ENCODE measurements at places on chromosomes 6 and 20. TPM values are rescaled to one million over a fixed set of nuclear protein-coding genes. Genes with fewer than 3 reads are reported as not detected.

- H3K27me3 ChIP-seq: no peaks in the 10 kb centered on the region
- no peaks in the 10 kb centered on the region for H3K36me3 ChIP-seq
- H3K4me3 ChIP-seq: no peak overlapping the region
- peaks cover 9% of the 10 kb centered on the region for H3K4me1 ChIP-seq
- peak; percentile 24 for DNase-seq
These were observed 151.7 kb upstream of the DST start for GRCh38 chr6:56794421-56794820.

DNA sequence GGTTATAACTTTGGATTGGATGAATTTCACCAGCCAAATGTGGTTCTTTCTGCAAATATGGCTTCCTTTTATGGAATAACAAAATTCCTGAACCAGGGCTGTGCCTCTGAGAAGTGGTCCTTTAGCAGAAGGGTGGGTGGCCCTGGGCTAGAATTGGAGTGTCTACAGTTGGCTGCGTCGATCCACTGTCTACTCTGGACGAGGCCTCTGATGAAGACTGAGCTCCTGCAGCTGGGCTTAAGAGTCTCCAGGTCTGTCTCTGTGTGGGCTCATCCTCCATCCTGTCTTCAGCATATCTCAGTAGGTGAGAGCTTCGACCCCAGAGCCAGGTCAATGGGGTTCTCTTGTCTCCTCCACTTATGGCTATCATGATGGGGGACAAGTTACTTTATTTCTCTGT lies 166.3 kb upstream of the PMEPA1 start:
- no peaks in the 10 kb centered on the region for H3K36me3 ChIP-seq
- no peak overlapping the region for H3K27ac ChIP-seq
- DNase-seq: no peak
- H3K4me1 ChIP-seq: no peaks in the 10 kb centered on the region
- no peak overlapping the region for H3K4me3 ChIP-seq
- H3K27me3 ChIP-seq: no peaks in the 10 kb centered on the region

GRCh38 chr20:25081065-25081729 lies 744 bp downstream of the VSX1 start:
- no peak for DNase-seq
- H3K27ac ChIP-seq: no peak overlapping the region
- no peaks in the 10 kb centered on the region for H3K36me3 ChIP-seq
- H3K27me3 ChIP-seq: peaks cover 80% of the 10 kb centered on the region

- H3K27ac ChIP-seq: no peak overlapping the region
- no peak overlapping the region for H3K4me3 ChIP-seq
- no peaks in the 10 kb centered on the region for H3K4me1 ChIP-seq
- DNase-seq: no peak
- no peaks in the 10 kb centered on the region for H3K36me3 ChIP-seq
- no peaks in the 10 kb centered on the region for H3K27me3 ChIP-seq
These were observed 77.7 kb downstream of the GRM1 start for GRCh38 chr6:146106532-146106931.

GRCh38 chr6:141484711-141485110 lies 648.0 kb upstream of the GJE1 start:
- H3K4me3 ChIP-seq: no peak overlapping the region
- no peak for DNase-seq
- H3K27ac ChIP-seq: peak overlapping the region; percentile 83
- H3K27me3 ChIP-seq: no peaks in the 10 kb centered on the region
- H3K4me1 ChIP-seq: no peaks in the 10 kb centered on the region
- H3K36me3 ChIP-seq: no peaks in the 10 kb centered on the region

- H3K27me3 ChIP-seq: no peaks in the 10 kb centered on the region
- H3K4me1 ChIP-seq: no peaks in the 10 kb centered on the region
- no peaks in the 10 kb centered on the region for H3K36me3 ChIP-seq
- DNase-seq: no peak
These were observed 51.1 kb downstream of the ADTRP start for GRCh38 chr6:11727346-11727997.

GRCh38 chr6:72783035-72783434 lies 161.2 kb downstream of the KCNQ5 start:
- no peaks in the 10 kb centered on the region for H3K27me3 ChIP-seq
- no peak overlapping the region for H3K27ac ChIP-seq
- H3K36me3 ChIP-seq: no peaks in the 10 kb centered on the region
- no peak for DNase-seq
- H3K4me3 ChIP-seq: no peak overlapping the region
- H3K4me1 ChIP-seq: peaks cover 9% of the 10 kb centered on the region

The EIF6 gene
- 117 TPM for total RNA-seq

The EPB41L1 gene
- 10.3 TPM for total RNA-seq
